ENCODE measurements at places on chromosomes 16 and 17.

DNA sequence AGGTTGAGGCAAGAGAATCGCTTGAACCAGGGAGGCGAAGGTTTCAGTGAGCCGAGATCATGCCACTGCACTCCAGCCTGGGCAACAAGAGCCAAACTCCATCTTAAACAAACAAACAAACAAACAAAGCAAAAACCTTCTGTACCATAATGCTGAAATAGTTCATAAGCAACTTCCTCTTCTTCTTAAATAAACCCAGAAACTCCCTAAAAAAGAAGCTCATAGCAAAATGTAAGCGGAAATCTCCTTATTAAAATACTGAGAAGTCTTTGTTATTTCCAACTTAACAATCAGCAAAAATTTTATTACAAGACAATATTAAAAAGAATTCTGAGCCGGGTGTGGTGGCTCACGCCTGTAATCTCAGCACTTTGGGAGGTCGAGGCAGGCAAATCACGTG lies 82.8 kb downstream of the FBXL20 start:
- no peak for DNase-seq

GRCh38 chr17:64574646-64575045 lies 67.9 kb downstream of the CEP95 start:
- no peak for DNase-seq

DNA sequence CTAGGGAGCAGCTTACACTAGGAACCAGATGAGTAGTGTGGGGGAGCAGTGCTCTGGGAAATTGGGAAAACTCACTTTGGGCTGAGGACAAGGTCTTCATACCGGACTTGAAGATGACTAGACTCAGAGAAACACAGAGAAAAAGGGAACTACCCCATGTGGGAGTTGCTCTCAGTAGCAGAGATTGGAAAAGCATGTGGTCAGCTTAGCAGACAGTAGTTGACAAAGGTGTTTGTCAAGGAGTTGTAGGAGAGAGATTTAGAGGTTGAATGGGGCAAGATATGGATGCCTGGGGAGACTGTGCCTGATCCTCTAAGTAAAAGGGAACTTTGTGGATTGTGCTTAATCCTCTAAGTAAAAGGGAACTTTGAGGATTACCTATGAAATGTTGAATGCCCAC lies 194.5 kb upstream of the COX10 start:
- DNase-seq, result no peak

GRCh38 chr17:29091606-29092289 lies 48.8 kb downstream of the PIPOX start:
- no peak for DNase-seq

DNA sequence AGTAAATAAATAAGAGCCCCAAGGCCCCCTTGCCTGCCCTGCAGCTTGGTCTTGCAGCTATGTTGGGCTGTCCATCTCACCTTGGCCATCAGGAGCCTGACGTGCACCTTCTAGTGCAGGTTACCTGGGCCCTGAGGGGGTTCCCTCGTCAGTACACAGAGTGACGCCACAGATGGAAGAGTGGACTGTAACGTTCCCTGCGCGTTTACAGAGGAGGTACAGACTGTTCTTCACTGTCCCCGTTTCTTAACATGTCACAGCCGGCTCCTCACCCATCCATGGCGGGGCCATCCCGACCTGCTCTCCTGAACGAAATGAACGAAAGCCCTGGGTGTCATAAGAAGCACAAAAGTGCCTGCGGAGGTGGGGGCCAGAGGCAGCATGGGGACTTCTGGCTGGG lies 15.9 kb upstream of the FASN start:
- DNase-seq, result no peak

DNA sequence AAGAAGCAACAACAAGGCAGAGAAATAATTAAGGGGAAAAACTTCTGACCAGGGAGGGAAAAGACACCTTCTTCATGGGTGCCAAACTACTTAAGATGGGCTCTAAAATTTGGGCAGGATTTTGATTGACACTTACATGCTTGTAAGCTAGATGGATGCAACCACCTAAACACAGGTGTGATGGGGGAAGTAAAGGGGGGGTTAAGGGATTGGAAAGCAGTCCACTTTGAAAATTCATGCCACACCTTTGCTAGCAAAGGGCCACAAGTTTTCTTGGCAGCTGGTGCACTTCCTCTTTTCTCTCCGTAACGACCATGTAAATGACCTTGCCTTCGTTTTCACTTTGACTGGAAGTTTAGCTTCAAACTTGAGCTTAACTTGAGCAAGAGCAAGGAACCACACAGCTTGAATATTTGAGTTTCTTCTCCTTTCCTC lies 14.3 kb upstream of the PRKAR1A start:
- DNase-seq, result no peak

- DNase-seq, result no peak
Measured at GRCh38 chr16:29674188-29674587, 4.8 kb upstream of the QPRT start.

DNA sequence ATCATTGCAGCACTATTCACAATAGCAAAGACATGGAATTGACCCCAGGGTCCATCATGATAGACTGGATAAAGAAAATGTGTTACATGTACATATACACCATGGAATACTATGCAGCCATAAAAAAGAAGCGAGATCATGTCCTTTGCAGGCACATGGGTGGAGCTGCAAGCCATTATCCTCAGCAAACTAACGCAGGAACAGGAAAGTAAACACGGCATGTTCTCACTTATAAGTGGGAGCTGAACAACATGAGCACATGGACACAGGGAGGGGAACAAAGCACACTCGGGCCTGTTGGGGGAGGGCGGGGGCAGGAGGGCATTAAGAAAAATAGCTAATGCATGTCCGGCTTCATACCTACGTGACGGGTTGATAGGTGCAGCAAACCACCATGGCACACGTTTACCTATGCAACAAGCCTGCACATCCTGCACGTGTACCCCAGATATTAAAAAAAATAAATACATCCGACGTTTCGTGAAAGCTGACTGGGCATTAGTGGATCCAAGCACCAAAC lies 28.9 kb downstream of the ZNF778 start:
- DNase-seq, result no peak

DNA sequence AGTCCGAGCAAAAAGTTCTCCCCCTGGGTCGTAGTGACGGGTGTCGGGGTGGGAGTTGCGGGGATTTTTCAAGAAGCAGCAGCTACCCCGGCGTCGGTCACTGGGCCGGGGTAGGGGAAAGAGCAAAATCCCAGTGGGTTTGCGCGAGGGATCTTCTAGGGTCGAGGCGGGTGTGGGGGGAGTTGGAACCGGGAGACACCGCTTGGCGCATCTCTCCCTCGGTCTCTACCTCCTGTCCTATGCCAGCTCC lies 2.3 kb upstream of the UBTF start:
- no peak for DNase-seq

- peak; percentile 72 for DNase-seq
Measured at GRCh38 chr17:41687828-41688640, 651 bp upstream of the EIF1 start.

- DNase-seq, result peak; percentile 82
Measured at GRCh38 chr17:1629504-1630310, 1.1 kb upstream of the SLC43A2 start.

GRCh38 chr17:68853439-68853838 lies 101.8 kb downstream of the ABCA8 start:
- no peak for DNase-seq

DNA sequence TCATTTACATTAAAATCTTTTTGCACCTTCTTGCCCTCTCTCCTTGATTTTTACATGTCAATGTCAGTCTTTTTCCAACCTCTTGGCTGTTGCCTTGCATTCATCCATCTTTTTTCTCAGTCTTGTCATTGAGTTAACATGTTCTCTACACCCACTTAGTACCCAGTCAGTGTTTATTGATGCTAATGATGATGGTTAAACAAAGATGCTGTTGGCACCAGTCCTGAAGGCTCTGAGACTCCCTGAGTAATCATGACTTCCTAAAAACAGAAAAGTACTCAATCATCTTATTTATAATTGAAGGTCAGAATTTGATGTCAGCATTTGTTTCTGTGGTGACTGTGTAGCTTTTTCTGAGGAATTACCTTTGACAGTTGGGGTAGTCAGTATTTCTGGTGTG lies 104.5 kb downstream of the NLK start:
- DNase-seq, result no peak

DNA sequence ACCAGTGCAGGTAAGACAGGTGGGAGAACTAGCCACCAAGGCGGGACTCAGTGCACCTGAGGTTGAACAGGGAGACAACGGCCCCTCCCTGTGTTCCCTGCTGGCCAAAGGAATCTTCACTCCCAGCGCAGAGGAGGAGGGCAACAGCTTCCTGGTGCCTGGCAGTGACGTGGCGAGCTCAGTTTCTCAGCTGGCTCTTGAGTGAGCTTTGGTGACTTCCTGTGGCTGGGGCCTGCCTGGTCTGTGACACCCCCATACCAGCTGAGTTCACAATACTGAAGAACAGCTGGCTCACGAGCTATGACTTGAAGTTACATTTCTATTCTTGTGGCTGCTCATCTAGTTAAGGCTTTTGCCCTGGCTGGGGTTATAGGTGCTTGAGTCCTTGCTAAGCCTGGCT lies 26.1 kb downstream of the WNT9B start:
- no peak for DNase-seq

DNA sequence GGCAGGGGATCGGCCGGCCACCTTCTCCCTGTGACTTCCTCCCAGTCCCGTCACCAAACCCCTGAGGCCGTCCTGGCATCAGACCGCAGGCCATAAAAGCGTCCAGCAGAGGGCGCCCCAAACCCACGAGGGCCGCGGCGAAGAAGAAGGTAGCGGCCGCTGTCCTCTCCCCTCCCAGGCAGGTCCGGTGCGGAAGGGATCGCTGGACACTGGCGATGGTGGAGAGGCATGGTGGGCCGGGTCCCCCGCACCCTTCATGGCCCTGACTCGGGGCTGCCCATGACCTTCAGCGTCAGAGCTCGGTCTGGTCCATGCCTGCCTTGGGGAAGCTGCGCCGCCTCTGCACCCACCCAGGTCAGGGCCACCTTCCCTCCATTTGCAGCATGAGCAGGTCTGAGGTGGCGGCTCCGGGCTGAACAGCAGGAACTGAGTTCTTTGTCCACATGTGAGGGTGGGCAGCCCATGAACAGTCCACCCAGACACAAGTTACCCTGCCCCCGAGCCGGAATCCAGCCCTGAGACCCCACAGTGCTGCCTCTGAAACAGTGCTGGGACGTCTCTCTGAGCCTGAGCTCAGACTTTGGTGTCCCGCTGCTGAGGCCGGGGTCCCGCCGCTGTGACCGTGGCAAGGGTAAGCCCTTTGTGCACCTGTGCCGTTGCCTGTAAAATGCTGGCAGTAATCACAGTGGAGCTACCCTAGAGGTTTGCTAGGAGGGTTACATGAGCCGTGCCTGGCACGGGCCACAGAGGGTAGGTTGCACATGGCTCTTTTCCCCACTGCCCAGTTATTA lies 40.8 kb upstream of the CMIP start:
- peak; percentile 78 for DNase-seq

GRCh38 chr17:32558326-32558955 lies 71.6 kb downstream of the CDK5R1 start:
- no peak for DNase-seq

GRCh38 chr16:49542946-49543630 lies 169.5 kb downstream of the C16orf78 start:
- no peak for DNase-seq

GRCh38 chr16:11273721-11274324 lies 394 bp upstream of the PRM3 start:
- no peak for DNase-seq

GRCh38 chr17:49798182-49798581 lies 9.7 kb downstream of the KAT7 start:
- no peak for DNase-seq

GRCh38 chr17:79608624-79608959 lies 2.3 kb downstream of the RBFOX3 start:
- no peak for DNase-seq

DNA sequence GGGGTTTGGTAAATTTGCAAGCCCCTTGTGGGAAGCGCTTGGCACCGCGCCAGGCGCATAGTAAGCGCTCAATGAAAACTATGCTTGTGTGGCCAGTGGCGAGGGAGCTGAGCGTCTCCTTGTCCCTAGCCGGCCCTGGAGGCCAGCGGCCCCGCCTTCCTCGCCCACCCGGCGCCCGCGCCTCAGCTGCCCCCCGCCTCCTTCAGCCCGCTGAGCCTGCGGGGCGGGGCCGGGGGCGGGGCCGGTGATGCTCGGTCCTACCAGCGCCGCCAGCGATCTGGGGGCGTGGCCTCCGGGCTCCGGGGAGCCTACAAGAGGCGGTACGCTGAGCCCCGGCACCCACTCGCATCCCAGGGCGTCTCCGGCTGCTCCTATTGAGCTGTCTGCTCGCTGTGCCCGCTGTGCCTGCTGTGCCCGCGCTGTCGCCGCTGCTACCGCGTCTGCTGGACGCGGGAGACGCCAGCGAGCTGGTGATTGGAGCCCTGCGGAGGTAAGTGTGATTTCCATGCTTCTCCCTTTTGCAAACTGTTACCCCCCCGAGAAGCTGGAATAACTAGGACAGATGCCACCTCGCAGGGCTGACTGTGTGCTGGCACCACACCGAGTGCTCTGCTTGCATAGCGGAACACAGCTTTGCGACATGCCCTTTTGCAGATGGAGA lies at the start of gene CRISPLD2:
Gene CRISPLD2 (plus strand): TSS at position 342 of the 661 bp plus-strand sequence. CDS start 18,511 bp downstream, outside the sequence.
- peak; percentile 86 for DNase-seq

GRCh38 chr17:45296833-45297124 lies 20.0 kb downstream of the MAP3K14 start:
- no peak for DNase-seq

- no peak for DNase-seq
Measured at GRCh38 chr17:47423406-47424295, 99.9 kb downstream of the EFCAB13 start.

GRCh38 chr16:88315543-88316105 lies 67.1 kb upstream of the ZNF469 start:
- DNase-seq, result no peak

- no peak for DNase-seq
Measured at GRCh38 chr16:79307214-79307613, 293.3 kb downstream of the MAF start.

DNA sequence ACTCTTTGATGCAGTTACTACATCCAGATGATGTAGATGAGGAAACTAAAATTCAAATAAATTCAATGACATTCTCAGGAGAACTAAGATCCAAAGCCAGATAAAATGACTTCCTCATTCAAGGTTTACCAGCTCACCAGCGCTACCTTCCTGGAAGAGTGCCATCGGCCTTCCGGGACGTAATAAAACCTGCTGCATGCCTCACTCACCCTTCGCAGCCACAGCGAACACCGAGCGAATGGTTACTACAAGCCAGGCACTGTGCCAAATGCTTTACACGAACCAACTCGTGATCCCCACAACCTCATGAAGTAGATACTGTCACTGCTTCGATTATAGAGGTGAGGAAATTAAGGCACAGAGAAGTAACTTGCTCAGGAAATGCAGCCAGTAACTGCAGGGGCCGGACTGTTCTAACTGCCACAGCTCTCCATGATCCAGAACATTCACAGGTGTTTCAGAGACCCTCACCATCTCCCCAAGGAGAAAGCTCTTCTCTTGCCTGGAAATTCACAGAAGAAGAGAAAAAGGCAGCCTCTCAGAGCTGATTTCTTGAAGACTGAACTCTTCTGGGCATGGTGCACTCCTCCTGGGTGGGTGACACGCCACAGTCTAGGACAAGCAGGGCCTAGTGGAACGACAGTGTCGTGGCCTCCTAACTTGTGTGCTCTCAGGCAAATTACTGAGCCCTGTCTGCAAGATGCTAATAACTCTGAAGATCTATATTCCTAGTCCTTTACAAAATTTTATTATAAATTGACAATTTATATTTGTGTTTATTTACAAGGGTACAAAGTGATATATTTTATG lies 46.8 kb downstream of the HIC1 start:
- DNase-seq, result peak; percentile 60
